Stimulated activated CD4-positive, alpha-beta T cell treated with anti-CD3 and anti-CD28 coated beads, Interleukin-15, amount 100 ng/mL, for 24 hours (primary cell): ENCODE measurements at places on chromosomes 2 and 18.
A peak's percentile ranks its signal among the peaks of the same experiment; 100 is the strongest.

DNA sequence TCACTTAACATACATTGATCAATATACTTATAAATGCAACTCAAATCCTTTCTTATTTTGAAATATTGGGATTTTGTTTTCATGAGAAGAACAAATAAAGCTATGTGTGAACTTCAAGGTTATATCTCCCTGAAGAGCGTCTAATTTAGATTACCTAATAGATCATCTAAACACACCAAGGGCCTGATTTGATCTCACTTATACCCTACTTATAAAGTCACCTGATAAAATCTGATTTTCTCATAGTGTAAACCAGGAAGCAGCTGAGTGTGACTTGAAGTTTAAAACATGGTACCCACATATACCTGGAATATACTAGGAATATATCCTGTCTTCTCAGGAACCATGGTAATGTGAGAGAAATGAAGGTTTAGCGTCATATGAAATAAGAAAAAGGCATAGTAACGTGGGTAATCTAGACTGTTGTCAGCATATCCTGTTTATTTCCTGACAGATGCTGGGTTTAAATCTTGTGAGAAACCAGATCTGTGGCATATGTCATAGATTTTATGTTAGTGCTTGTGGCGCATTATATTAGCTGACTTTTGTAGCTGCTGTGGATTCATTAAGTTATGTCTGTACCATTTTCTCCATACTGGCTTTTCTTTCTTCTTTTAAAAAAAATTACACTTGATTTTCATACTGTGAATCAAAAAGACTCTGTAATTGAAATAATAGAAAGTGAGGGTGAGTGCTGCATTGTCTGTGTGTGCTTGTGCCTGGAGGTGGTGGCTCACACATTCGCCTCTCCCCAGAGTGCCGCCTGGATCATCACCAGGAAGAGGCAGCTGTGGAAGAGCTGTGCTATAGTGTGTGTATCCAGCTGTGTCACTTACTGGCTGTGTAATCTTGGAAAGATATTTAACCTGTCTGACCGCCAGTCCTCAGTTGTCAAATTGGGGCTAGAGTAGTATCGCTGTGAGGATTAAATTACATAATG, 164.0 kb downstream of the MYO3B start:
- DNase-seq, result no peak

- DNase-seq, result no peak
Measured at GRCh38 chr2:217365656-217366055, 505.8 kb upstream of the TNP1 start.

- no peak for DNase-seq
Measured at GRCh38 chr2:120974950-120975349, 239.3 kb downstream of the GLI2 start.

- no peak for DNase-seq
Measured at GRCh38 chr2:45072064-45072861, 63.0 kb upstream of the SIX2 start.

GRCh38 chr2:231621051-231621879, 28.6 kb downstream of the TEX44 start:
- peak; percentile 16 for DNase-seq

- DNase-seq, result no peak
Measured at GRCh38 chr18:11494107-11494506, 115.3 kb upstream of the SLC35G4 start.

DNA sequence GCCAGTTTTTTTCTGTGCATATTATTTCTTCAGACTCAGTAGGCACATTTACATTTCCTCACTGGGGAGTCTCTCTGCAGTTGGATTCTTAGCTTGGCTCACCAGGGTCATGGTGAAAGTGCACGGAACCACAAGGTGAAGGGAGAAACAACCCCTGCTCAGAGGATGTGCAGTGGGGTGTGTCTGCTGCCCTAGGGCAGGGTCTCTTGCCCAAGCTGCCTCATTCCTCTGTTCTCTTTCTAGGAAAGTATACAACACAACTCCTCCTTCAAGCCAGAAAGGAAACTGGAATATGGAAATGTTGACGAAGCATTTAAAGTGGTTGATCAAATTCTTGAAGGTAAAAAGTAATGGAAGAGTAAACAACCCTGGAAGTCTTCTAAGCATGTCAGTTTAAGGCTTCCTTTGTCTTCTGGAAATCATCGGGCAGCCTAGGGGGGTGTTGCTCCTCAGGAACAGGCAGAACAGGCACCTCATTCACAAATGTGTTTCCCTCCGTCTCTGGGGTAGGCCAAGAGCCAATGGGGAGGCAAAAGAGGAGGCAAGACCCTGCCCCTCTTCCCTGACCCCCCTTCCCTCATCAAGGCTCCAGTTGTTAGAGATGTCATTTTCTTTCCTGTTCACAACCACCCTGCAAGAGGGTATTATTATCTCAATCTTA, 41.4 kb downstream of the AOX1 start:
- DNase-seq, result no peak
